Aorta (tissue), 5 donors: ENCODE measurements at places on chromosomes 4 and X. TPM values are rescaled to one million over a fixed set of nuclear protein-coding genes. Genes with fewer than 3 reads are reported as not detected.

Gene RNF150
- total RNA-seq: 18.4 TPM

GRCh38 chr4:166003811-166004210 is 130.8 kb downstream of the TLL1 start:
- H3K4me1 ChIP-seq: no peaks in the 10 kb centered on the region
- no peaks in the 10 kb centered on the region for H3K27me3 ChIP-seq
- no peak overlapping the region for H3K4me3 ChIP-seq
- H3K27ac ChIP-seq: no peak overlapping the region
- DNase-seq: no peak
- no peaks in the 10 kb centered on the region for H3K36me3 ChIP-seq

- no peaks in the 10 kb centered on the region for H3K27me3 ChIP-seq
- no peaks in the 10 kb centered on the region for H3K36me3 ChIP-seq
- H3K4me3 ChIP-seq: no peak overlapping the region
These were observed 1.7 kb upstream of the RRAGB start for GRCh38 chrX:55715847-55716246.

- DNase-seq: no peak
- H3K4me1 ChIP-seq: no peaks in the 10 kb centered on the region
- H3K36me3 ChIP-seq: no peaks in the 10 kb centered on the region
- no peak overlapping the region for H3K4me3 ChIP-seq
- no peaks in the 10 kb centered on the region for H3K27me3 ChIP-seq
- H3K27ac ChIP-seq: no peak overlapping the region
These were observed 38.7 kb downstream of the RTL9 start for GRCh38 chrX:110397339-110397738.

DNA sequence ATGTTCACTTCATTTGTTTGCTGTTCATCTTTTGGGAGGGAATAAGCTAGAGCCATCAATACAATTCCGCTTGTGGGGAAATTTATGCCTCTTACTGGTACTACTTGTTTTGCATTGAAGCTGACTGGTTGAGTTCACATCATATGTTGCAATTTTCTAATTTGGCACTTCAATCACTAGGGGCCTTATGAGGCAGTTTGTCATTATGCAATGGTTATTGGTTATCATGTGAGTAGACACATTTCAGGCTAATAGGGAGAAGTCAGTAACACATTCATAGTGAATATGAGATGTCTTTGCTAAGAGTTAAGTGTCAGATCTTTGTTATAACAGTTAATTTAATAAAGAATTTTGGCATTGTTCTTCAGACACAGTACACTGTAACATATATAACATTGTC is 5.0 kb downstream of the RPL36A start:
- no peak overlapping the region for H3K27ac ChIP-seq
- no peaks in the 10 kb centered on the region for H3K27me3 ChIP-seq
- no peaks in the 10 kb centered on the region for H3K4me1 ChIP-seq
- no peak overlapping the region for H3K4me3 ChIP-seq
- no peaks in the 10 kb centered on the region for H3K36me3 ChIP-seq
- no peak for DNase-seq
